ENCODE measurements at places on chromosomes 4 and X. TPM values are rescaled to one million over a fixed set of nuclear protein-coding genes. Genes with fewer than 3 reads are reported as not detected.

GAGE12E gene
- total RNA-seq = not detected

TBC1D8B gene
- 1.1 TPM for total RNA-seq

DNA sequence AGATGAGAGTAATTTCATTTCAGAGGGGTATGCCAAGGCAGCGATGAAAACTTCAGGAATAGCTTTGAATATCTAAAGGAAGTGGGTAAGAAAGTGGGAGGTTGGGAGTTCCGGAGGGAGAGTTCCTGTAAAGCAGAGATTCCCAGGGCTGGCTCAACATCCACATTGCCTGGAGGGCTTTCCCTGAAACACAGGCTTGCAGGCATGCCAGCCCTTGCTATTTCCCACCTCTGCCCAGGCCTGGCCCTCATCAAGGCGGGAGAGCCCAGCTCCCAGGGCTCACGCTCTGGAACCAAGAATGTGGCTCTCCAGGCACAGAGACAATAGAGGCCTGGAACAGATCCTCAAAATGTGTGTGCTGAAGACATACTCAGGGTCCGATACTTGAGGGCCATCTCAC is 43.8 kb upstream of the CLDN34 start:
- H3K36me3 ChIP-seq = peaks cover 12% of the 10 kb centered on the region
- no peak overlapping the region for H3K4me3 ChIP-seq
- peaks cover 46% of the 10 kb centered on the region for H3K4me1 ChIP-seq
- no peaks in the 10 kb centered on the region for H3K27me3 ChIP-seq
- no peak overlapping the region for H3K27ac ChIP-seq
- no peak for DNase-seq

DNA sequence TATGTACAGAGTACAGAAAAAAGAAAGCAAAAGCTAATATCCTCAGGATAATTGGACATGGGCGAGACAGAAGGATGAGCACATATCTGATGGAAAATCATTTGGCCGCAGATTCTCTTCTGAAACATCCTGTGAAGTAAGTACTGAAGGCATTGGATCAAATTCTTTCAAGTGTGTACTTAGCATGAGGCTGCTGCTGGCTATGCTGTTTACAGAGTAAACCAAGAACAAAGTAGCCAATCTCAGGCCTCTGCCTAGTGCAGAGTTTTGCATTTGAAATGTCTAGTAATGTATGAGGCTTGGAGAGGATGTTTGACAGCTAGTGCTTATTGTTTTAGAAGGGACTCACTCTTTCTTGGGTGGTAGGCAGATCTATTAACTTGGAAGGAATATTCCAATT is 128.5 kb downstream of the MAGEC2 start:
- no peak overlapping the region for H3K4me3 ChIP-seq
- no peaks in the 10 kb centered on the region for H3K4me1 ChIP-seq
- H3K27me3 ChIP-seq = no peaks in the 10 kb centered on the region
- peaks cover 5% of the 10 kb centered on the region for H3K36me3 ChIP-seq

DNA sequence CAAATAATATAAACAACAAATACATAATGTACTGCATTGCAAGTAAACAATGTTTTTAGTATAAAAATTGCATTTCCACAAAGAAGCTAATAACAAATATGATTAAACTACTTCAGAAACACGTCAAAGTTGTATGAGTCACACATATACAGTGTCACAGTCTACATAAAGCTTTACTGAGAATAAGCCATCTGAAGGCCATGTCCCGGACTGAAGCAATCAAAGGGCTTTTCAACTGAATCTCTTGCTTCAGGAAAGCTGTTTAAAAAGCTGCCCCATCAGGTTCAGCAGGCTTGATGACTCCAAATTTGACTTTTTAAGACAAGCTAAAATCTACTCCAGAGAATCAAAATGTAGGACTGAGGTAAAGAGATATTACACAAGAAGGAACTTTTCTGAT is 1476.8 kb downstream of the ADGRL3 start:
- no peaks in the 10 kb centered on the region for H3K36me3 ChIP-seq
- H3K4me1 ChIP-seq = no peaks in the 10 kb centered on the region
- no peak overlapping the region for H3K27ac ChIP-seq
- H3K27me3 ChIP-seq = no peaks in the 10 kb centered on the region
- no peak overlapping the region for H3K4me3 ChIP-seq

DNA sequence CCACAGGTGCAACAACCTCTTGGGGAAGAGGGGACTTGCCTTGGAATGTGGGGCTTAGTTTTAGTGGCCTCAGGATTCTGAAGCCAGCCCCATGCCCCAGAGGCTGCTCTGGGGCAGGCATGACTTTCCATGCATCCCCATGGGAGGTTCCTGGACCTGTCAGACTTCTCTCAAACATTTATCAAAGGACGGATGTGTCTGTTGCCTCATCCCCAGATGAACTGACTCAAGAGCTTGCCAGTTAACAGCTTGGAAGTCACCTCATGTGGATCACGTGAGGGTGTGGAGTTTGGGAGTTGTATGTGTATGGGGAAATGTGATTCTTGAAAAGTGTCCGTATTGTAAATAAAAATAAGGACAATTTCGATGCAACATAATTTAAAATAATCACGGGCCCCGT is 341.5 kb downstream of the ARHGAP10 start:
- peaks cover 5% of the 10 kb centered on the region for H3K36me3 ChIP-seq
- DNase-seq = no peak
- no peaks in the 10 kb centered on the region for H3K27me3 ChIP-seq
- no peak overlapping the region for H3K27ac ChIP-seq

Data from neural crest cell (in vitro differentiated cells).